Activated CD4-positive, CD25-positive, alpha-beta regulatory T cell treated with anti-CD3 and anti-CD28 coated beads, Interleukin-2, amount 50 U/mL, for 72 hours (primary cell): ENCODE measurements at places on chromosomes 6 and 20.

DNA sequence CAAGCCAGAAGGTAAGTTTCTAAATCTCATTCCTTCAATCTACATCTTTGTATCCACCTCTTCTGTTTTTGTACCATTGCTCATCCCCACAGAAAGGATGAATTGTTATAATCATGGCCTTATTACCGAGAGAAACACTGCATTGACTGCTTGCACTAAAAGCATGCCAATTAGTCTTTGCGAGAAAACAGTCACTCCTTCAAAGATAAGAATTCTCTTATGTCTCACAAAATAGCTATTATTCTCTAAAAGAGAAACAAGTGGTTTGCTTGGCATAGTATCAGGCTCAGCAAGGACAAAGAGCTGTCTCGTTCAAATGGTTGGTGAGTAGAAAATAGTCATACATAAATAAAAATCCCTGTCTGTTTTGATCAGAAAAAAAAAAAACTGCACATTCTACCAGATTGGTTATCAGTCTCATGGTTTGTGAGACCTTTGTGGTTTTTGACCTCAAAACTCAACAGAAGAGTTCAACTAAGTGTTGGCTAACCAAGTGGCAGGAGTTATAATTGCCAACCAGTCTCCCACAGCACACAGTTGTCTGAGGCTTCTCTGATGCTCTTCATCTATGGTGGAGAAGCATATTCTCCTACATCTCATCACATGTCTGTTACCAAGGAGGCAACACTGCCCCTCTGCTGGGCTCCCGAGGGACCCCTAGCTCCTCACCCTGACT is 35.1 kb upstream of the ARMH2 start:
- no peak for DNase-seq

- DNase-seq = no peak
These were observed 65.4 kb upstream of the PHIP start for GRCh38 chr6:79143320-79143898.

GRCh38 chr6:87669051-87669450 is 33.0 kb downstream of the AKIRIN2 start:
- DNase-seq = no peak

GRCh38 chr6:125489579-125490285 is 188.0 kb upstream of the HDDC2 start:
- no peak for DNase-seq

DNA sequence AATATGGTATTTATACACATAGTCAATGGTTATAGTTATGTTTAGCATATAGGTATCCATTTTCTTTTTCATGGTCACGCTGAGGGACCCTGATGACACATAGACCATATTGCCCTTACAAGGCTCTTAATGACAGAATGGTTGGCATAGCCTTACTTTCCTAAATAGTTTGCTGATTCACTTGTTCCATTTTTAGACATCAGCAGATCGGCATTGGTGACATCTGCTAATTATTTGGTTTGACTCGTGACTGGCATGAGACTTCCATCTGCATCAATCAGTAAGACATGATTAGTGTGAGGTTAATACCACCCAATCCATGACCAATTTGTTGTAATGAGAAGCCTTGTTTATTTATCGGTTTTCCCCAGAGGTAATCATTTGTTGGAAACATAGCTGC is 309.7 kb downstream of the ALDH8A1 start:
- no peak for DNase-seq

DNA sequence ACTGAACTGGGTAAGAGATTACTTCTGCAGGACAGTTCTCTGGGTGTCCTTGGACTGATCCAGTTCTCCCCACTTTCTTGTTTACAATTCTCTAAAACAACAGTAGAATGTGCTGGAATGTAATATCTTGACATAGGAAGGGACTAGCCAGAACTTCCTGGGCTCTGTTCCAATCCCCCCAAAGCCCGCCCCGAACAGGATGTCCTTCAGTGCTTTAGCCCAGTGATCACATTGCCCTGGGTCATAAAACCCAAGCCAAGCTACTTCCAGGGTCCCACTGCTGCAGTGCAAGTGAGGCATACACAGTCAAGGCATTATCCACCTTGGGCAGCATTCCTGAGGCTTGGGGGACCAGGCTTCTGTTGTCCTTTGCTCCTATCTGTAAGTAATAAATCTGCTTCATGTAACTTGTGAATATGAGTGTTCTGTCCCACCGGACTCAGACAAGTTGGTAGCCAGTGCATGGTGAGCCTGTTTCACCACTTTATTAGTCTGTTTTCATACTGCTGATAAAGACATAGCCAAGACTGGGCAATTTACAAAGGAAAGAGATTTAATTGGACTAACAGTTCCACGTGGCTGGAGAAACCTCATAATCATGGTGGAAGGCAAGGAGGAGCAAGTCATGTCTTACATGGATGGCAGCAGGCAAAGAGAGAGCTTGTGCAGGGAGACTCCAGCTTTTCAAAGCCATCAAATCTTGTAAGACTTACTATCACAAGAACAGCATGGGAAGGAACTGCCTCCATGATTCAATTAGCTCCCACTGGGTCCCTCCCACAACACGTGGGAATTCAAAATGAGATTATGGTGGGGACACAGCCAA is 23.5 kb downstream of the FITM2 start:
- no peak for DNase-seq

GRCh38 chr6:43703512-43704429 is 16.2 kb upstream of the MRPS18A start:
- no peak for DNase-seq

DNA sequence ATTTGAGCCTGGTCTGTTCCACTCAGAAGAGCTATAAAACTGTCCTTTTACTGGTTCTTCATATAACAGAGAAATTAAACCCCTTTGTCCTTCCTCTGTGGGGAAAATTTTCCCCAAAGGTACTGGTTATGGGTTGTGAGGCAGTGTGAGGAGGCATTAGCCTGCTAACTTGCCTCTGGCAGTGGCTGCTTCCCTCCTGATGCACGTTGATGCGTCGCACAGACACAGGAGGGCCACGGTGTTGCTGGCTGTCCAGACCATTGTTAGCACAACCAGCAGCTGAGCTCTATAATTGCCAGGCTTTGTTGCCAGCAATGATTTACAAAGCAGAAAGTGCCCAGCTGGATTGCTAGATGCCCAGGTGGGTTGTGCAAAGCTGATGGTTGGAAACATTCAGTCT is 10.1 kb downstream of the AAR2 start:
- DNase-seq = no peak

GRCh38 chr6:149134511-149134933 is 183.0 kb upstream of the TAB2 start:
- DNase-seq = no peak
